ENCODE measurements at places on chromosomes 11 and 22.

DNA sequence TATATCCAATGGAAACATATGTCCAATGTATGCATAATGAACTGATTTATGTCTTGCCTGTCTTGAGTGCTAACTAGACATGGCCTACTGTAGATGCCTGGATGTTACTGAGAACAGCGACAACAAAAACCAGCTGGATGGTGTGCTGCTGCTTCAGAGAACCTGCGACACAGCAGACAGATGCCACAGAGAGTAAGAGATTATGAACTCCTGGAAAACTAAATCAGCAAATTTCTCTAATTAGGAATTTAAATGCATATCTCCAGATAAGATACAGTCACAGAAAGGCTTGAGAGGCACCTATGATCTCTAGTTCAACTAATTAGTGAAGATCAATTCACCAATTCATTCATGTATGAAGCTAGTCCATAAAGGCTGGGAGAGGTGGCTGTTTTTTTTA is 1508.0 kb upstream of the TENM4 start:
- DNase-seq: no peak

GRCh38 chr11:71246559-71246958 is 5.8 kb downstream of the SHANK2 start:
- DNase-seq: no peak

DNA sequence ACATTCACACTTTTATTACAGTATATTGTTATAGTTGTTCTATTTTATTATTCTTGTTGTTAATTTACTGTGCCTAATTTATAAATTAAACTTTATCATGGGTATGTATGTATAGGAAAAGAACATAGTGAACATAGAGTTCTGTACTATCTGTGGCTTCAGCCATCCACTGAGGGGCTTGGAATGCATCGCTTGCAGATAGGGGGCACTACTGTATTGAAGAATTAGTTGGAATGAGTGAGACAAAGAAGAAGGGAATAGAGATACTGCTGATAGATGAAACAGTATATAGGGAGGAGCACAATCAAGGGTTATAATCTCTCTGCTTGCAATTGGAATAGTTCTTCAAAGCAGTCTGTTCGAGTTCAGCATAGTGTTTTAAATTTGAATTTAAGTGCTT is 432.2 kb downstream of the RAB38 start:
- no peak for DNase-seq

GRCh38 chr22:22386602-22387385 is 121.7 kb downstream of the ZNF280B start:
- DNase-seq: no peak

- DNase-seq: no peak
Observed at GRCh38 chr11:100555931-100556330, 131.2 kb upstream of the ARHGAP42 start.

- no peak for DNase-seq
Observed at GRCh38 chr11:118715837-118716260, 36.4 kb upstream of the TREH start.
